ENCODE measurements at places on chromosomes 3 and 15.

- DNase-seq = peak; percentile 52
These were observed 271.5 kb upstream of the DCBLD2 start for GRCh38 chr3:99172736-99173657.

DNA sequence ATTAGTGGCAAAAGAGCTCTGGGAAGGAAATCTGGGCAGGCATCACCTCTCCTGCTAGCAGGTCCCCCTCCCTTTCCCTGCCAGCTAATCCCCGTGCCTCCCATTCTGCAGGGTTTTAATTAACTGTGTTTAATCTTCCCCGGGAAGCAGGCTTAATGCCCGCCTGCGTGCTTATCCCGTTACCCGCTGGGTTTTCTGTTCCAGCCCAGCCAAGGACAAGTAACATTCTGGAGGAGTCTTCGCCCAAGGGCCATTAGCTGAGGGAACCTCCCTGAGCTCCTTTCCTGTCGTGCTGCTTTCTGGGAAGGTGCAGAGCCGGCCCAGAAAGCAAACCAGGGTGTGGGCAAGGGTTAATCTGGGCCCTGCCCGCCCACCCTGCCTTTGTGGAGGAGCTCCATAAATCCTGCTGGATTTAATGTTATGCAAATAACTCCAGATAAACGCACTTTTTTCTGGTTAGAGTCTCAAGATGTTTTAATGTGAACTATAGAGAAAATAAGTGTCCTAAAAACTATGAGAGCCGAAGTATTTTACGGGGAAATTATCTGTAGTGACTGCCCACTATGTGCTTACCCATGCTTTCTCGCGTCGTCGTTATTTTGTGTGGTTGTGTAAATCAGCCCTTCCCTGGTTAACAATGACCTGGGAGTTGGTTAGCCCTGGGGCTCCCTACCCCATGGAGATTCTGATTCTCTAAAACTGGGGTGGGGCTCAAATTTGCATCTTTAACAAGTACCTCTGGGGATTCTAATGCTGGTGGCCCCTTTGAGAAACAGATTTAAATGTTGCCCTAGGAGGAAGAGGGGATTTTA lies 25.9 kb downstream of the TRIM71 start:
- no peak for DNase-seq

DNA sequence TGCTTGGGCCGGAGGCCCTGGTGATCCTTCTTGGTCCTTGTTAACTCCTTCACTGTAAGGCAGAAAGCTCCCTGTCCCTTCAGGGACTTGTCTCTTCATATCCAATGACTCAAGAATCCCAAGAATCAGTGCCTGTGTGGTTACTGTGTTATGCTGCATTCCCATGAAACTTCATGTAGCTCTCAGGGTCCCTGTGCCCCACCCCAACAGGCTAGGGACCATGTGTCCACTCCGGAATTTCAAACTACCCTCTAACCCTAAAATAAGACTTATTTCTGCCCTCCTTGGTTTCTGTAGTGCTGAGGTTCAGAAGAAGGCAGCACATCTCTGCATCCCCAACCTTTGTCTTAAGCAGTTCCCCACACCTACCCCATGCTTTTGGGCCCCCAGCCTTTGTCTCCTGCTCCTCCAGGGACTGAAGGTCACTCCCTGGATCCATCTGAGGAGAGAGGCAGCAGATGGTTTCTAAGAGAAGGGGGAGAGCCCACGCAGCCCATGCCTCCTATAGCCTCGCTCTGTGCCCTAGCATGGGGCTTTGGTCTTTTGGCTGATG lies 531 bp upstream of the MAP1A start:
- DNase-seq = no peak

- DNase-seq = no peak
These were observed 180.0 kb downstream of the CBLB start for GRCh38 chr3:105688821-105689220.

DNA sequence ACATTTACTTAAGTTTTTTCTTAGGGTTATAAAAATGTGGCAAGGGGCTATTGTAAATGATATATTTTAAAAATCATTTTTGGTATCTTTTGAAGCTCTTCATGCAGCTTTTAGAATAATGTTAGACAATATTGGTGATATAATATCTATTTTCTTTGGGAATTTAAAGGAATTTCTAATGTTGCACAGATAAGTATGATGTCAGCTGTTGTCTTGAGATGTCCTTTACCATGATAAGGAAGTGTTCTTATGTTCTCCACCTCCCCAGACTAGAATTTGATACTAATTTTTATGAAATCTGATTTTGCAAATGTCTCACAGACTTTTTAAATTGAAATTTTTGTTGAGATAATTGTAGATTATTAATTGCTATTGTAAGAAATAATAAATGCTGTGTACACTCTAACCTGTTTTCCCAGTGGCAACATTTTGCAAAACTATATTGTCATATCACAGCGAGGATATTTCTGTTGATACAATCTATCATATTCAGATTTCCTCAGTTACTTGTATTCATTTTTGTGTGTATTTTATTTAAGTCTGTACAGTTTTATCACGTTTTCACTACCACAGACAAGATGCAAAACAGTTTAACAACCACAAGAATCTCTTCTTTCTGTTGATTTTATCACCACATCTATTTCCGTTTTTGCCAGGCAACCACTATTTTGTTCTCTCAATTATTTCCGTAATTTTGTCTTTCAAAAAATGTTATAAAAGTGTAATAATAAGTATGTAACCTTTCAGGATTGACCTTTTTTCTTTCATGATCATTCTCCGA lies 55.4 kb downstream of the SPRED1 start:
- DNase-seq = no peak

DNA sequence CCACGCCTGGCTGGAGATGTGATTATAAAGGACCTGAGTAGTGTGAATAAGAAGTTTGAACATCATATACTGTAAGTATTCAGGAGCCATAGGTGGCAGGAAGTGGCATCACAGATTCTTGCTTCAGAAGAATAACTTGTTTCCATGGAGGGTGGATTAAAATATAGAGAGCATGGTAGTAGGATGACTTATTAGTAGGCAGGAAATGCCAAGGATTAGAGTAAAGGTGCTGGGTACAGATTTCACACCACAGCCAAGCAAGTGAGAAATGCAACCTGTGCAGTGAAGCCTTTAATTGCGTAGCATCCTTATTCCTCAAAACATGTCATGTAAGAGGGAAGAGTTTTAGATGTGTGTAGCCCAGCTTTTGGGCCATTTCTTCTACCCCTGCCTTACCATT lies 30.8 kb downstream of the IFT122 start:
- no peak for DNase-seq

DNA sequence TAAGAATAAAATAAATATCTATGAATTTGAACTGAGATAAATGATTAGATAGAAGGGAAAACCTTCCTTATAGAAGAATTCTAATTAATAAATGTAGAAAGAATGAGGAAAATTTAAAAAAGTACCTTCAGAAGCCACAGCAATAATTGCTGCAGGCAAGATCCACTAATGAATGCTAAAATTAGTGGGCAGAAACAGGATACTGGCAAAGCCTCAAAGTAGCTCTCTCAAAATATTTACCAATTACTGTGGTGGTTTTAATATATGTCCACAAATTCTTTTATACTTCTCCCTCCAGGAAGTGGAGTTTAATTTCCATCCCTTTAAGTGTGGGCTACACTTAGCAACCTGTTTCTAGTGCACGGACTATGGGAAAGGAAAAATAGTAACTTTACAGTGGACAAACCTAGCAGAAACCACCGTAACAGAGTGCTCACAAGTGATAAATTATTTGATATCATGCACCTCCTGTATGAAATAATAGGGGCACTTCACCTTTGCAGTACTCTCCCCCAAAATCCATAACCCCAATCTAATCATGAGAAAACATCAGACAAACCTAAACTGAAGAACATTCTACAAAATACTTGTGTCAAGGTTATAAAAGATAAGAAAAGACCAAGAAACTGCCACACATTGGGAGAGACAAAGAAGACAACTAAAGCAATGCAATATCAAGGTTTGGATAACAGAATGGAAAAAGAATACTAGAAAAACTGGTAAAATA lies 6.8 kb downstream of the PEAK1 start:
- no peak for DNase-seq

DNA sequence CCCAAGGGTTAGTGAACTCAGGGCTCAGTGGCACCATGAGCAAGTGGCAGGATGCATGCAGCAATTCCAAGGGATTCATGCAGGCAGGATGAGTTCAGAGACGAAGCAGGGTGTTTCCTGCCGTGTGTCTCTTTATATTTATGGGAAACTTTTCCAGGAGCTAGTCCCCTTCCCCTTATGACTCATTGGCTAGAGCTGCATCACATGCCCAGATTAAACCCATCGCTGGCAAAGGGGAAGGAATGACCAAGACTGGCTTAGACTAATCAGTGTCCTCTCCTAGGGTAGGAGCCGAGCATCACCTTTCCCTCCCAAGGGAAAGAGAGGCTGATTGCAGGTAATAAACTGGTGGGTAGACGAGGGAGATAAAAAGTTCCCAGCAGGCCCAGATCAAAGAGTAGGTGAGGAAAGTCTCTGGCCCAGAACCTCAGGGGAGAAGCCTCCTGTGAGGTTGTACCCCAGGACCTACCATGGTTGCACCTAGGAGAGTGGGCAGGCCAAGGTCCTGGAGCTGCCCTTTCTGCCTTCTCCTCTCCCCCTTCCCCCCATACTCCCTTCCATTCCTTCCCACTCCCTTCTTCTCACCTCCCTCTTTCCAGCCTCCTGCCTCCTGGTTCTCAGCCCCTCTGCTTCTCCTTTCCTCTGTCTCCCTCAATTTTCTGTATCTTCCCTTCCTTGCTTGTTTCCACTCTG lies 67.8 kb upstream of the ITGA11 start:
- no peak for DNase-seq

DNA sequence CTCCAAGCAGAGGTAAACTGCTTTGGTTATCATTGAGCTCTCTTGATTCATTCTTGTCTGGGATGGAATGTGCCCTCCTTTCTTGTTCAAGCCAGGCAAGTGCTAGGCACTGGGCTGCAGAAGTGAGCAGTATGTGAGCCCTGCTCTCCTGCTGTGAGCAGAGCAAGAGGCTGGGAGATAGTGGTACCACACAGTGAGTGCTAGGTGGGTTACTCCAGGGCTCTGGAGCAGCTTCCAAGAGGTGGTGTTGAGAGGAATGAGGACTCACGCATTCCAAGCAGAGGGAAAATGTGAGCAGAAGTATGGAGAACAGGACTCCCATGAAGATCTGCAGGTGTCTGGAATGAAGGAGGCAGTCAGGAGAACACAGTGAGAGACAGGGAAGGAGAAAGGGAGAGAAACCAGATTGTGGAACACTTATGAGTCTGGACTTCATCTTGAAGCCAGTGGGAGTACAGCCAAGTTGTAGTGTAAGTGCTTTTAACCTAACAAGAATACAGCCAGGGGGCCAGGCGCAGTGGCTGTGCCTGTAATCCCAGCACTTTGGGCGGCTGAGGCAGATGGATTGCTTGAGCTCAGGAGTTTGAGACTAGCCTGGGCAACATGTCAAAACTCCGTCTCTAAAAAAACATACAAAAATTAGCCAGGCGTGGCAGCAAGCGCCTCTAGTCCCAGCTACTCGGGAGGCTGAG lies 199.9 kb upstream of the CTDSPL start:
- DNase-seq = no peak

GRCh38 chr15:53128652-53129051 lies 338.5 kb upstream of the ONECUT1 start:
- no peak for DNase-seq

- DNase-seq = no peak
These were observed 67.5 kb upstream of the AKAP13 start for GRCh38 chr15:85312929-85313331.

DNA sequence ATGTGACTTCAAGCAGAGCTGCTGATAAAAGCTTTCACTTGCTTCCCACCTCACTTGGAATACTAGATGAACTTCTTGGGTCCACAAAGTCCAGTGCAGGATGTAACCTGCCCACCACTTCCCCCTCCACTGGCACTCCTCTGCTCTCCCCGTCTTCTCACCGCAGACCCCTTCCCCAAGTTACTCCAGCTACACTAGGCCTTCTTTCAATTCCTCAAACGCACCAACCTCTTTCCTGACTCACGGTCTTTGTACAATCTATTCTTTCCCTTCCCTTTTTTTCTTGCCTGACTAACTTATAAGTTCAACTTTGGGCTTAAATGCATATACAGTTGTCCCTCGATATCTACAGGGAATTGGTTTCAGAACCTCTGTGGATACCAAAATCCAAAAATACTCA lies 5.2 kb upstream of the ATP13A3 start:
- no peak for DNase-seq

- no peak for DNase-seq
These were observed 59.1 kb downstream of the SUMF1 start for GRCh38 chr3:4407941-4408340.

DNA sequence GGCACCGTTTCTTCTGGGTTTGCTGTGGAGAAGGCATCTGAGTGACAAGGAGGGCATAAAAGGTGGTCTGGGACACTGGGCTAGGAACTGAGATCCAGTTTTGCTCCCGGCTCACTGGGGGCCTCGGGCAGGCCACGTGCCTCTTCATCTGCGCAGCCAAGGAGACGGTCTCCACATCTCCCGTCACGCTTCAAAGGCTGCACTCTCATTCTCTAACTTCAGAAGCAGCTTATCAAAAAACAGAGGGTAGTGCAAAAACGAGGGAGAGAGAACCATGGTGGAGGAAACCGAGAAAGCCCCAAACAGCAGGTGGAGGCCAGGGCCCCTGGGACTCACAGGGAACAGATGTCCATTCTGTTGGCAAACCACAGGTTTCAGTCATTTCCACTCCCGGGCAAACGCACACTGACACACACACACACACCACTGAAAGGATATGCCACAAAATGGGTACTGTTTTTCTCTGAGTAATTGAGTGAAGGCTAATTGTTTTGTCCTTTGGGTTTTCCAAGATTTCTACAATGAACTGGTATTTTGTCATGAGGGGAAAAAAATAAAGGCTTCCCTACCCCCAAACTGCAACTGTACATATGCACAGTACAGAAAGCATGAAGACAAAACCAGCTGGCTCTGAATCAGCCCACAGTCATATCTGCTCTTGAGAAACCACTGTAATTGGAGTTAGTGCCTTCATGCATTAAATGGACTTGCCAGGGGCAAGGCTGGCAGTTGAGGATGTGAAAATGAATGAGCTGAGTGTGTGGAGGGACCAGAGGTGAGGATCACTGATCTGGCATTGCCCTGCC lies 71.9 kb downstream of the MGLL start:
- no peak for DNase-seq

- no peak for DNase-seq
These were observed 125.0 kb upstream of the ROPN1 start for GRCh38 chr3:124116906-124117305.

GRCh38 chr3:150371741-150372254 lies 36.3 kb upstream of the TSC22D2 start:
- no peak for DNase-seq

- no peak for DNase-seq
These were observed 39.8 kb downstream of the CCDC12 start for GRCh38 chr3:46936733-46937250.

DNA sequence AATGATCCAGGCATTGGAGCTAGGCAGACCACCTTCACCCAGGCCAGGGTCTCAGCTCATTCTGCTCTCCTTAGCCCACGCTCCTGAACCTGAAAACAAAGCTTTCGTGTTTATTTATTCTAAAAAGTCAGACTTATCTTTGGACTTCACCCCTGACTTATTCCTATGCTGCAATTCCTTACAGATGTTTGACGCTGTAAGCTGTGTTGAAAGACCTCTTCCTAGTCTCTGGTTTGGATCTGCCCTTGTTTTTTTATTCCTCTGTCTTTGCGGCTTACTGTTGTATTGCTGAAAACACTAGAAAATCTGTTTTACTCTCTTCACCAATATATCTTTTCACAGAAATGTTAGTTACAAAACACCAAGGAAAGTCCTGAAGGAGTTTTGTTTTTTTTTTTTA lies 40.5 kb upstream of the LDHAL6B start:
- no peak for DNase-seq

GRCh38 chr3:112634786-112635541 lies 6.0 kb downstream of the CCDC80 start:
- no peak for DNase-seq

Measured in iPS DF 6.9 (cell line).